ENCODE measurements at places on chromosomes 6 and 20.

GRCh38 chr6:39369987-39370386, 47.5 kb upstream of the KCNK16 start:
- no peak for DNase-seq

DNA sequence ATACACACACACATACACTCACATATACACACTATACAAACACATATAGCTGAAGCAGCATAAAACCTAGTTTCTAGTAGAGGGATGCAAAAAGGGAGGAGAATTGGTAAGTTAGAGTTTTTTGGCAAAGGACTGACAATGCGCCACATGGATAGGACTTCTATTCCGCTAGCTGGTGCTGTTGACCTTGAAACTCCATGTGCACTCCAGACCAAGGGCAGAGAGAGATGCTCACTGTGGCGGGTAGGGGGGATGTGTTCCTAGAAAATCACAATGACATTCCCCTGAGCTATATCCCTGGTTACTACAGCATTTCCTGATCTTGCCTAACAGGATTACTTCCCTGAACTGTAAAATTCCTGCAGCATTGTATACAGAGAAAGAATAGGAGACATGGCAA, 19.2 kb downstream of the MICA start:
- no peak for DNase-seq

- DNase-seq, result no peak
These were observed 142.8 kb upstream of the AKAP12 start for GRCh38 chr6:151096691-151097606.

- DNase-seq, result no peak
These were observed 10.6 kb upstream of the TTPAL start for GRCh38 chr20:44465001-44465560.

DNA sequence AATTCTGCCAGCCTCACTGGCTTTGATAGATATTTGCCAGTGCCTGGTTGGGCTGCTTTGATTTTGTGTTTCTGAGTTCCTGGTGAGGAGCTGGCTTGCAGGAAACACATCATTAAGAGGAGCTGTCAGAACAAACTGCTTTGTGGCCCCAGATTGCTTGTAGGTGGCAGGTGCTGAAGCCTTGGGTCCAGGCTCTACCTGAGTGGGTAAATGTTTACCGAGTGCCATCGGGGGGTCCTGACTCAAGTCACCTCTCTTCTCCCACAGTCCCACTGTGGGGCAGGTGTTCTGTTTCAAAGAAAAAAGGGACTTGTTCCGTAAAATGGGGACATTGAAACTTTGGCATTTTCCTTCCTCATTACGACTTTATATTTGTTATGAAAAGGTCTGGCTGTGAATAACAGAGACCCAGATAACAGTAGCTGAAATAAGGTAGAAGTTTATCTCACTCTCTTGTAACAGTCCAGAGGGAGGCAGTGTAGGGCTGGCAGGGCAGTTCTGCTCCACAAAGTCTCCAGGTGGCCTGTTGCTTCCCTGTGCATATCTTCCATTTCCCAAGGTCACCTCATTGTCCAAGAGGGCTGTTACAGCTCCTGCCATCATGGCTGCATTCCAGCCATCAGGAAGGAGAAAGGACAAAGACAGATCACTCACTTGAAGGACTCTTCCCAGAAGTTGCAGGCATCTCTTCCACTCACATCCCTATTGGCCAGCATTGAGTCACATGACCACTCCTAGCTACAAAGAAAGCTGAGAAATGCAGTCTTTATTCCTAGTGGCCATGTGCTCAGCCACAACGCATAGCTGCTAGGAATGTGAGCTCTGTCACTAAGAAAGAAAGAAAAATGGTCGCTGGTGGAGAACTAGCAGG, 149.9 kb upstream of the KCNG1 start:
- DNase-seq, result no peak

DNA sequence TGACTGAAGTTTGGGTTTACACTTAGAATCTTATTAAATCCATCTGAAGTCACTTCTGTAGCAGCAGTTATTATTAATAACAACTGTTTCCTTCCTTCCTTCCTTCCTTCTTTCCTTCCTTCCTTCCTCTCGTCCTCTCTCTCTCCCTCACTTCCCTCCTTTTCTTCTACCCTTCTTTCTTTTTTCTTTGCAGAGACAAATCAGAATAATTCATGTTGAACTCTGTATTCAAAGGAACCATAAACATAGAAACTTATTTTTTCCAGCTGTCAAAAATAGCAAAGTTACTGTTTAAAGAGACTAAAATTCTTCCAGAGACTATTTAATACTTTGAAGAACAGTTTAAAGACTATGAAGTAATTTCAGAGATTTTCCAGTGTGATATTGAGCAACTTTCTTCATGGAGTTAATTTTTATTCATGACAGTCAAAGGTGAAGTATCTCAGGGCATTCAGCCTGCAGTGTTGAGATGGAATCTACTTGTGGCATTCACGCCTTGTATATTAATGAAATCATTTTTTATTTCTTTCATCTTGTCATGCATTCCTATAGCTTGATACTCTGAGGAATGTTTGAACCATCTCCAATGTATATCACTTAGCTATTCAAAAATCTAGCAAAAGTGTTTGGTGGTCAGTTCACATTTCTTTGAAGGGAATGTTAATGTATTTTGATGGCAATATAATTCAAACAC, 109.7 kb downstream of the BCAS1 start:
- DNase-seq, result no peak

- no peak for DNase-seq
These were observed 661.3 kb downstream of the BCKDHB start for GRCh38 chr6:80767808-80768207.

DNA sequence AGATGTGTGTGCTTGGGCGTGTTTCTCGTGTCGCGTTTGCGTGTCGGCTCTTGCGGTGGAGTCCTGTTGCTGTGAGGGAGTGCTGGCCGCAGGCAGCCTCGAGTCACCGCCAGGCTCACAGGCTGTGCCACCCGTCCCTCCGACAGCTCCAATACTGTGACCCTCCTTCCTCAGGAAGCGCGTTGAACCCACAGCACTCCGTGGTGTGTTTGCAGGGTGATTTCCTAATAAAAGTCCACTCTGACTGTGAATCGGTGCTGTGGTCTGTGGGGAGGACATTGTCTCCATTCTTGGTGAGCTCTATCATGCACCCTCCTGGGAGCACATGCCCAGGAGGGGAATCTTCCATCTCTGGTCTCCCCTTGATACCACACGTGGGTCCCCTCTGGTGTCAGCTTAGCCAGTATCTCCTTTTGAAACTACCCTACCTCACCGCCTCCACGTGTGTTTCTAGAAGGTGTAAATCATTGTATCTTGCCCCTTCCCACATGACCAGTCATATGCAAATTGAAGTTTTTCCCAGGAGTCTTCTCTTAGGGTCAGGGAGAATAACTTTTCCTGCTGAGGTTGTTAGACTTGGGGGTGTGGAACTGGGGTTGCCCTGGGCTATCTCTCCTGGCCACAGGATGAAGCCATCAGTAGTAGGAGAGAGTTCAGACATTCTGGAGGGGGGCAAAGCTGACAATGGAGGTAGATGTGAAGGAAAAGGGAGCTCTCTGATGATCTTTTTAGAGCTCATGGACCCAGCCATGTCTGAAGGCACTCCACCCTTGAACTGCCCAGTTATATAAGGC, 13.3 kb upstream of the PCMTD2 start:
- no peak for DNase-seq

GRCh38 chr6:15254070-15254975, 8.5 kb downstream of the JARID2 start:
- no peak for DNase-seq

DNA sequence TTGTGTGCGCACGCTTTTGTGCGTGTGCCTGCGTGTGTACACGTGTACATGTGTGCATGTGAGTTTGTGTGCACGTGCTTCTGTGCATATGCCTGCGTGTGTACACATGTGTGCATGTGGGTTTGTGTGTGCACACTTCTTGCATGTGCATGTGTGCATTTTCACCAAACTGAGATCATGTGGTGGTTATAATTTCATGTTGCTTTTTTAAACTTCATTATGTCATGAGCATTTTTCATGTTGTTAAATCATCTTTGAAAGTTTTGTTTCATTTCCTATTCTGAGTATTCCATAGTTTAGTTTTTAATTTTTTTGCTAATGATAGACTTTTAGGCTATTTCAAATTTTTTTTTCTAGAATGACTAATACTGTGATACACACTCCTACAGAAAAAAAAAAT, 6.4 kb upstream of the CST3 start:
- DNase-seq, result no peak

DNA sequence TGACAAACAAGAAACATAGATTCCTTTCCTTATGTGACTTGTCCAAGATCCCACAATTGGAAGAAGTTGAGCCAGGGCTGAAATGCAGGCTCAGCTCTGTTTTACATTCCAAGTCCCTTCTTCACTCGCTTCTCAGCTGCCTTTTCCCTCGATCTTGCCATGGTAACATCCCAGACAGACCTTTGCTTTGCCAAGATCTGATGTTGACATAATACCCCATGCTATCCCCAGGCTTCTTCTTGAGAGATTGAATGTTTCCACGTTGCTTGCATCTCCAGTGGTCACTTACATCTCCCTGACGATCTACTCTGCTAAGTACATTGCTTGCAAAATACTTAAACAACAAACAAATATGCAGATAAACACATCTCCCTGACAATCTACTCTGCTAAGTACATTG, 63.5 kb downstream of the TBXT start:
- no peak for DNase-seq

DNA sequence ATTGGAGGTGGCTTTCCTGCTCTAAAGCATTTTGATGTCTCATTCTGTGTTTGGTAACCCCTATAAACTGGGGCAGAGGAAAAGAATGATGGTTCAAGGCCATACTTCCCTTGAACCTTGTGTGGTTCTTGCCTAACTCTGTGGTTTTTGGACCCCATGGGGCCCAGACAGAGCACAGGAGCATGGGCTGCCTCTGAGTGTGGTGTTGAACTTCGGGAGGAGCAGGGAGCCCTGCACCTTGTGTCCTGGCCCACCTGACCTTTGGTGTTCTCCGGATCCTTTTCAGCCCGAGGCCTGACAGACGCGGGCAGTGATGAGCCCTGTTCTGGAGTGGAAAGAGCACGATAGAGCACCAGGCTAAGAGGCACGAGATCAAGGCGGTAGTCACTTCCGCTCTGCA, 18.8 kb downstream of the TMEM74B start:
- DNase-seq, result no peak

GRCh38 chr6:137102851-137103492, 58.2 kb upstream of the IL20RA start:
- peak; percentile 15 for DNase-seq

GRCh38 chr20:20085071-20085470, 32.7 kb downstream of the CFAP61 start:
- DNase-seq, result no peak

DNA sequence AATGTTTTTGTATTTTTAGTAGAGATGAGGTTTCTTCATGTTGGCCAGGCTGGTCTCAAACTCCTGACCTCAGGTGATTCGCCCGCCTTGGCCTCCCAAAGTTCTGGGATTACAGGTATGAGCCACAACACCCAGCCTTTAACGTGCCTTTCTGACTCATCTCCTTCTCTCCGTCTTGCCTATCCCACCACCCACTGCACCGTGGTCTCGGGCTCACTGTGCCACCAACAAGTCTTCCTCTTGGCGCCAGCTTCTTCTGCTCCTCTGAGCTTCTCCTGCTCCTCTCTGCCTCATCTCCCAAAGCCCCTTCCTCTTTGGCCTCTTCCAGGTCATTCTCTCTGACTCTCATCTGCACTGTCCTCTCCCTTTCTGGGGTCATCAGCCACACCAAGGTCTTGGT, 41.0 kb downstream of the TMEM242 start:
- no peak for DNase-seq

- no peak for DNase-seq
These were observed 421.6 kb upstream of the EYS start for GRCh38 chr6:66128656-66129055.

- no peak for DNase-seq
These were observed 3.6 kb downstream of the PGC start for GRCh38 chr6:41743406-41744235.

GRCh38 chr6:42375007-42375635, 76.6 kb downstream of the TRERF1 start:
- DNase-seq, result no peak

DNA sequence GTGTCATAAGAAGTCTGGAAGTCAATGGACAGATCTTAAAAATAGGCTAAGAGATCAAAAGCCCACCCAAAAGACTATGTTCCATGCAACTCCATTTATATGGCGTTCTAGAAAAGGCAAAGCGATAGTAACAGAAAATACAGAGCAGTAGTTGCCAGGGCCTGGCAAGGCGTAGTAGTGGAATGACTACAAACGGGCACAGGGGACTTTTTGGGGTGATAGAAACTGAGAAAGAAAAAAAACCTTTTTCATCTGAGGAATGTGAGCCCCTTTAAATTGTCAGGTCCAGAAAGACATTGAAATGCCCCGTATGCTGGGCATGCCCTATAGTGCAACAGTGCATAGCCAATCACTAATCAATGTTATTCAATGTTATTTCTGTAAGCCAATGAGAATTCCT, 47.2 kb upstream of the FAM50B start:
- DNase-seq, result no peak

DNA sequence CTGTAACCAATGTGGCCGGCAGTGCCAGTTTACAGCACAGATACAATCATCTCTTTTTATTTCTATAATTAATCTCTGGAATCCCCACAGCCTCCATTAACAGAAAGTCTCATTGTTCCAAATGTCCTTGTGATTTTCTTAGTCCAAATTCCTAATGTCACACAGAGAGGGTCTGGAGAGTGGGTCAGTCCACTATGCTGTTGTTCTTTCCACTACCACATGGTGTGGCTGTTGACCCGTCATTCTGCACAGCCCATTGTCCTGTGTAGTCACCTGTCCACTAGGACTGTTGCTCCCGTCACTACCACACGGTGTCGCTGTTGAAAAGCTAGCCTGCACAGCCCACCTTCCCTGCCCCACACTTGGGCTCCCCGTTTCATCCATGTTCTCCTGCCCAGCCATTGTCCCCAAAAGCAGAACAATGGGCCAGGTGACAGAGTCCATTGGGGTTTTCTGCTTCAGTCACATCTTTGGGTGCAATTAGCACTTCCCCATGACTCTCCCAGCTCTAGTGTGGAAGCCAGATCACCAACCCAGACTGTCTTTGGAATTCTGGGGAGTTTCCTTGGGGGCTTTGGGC, 8.6 kb upstream of the LBP start:
- peak; percentile 52 for DNase-seq

- DNase-seq, result no peak
These were observed 41.4 kb downstream of the KIZ start for GRCh38 chr20:21167261-21167660.

DNA sequence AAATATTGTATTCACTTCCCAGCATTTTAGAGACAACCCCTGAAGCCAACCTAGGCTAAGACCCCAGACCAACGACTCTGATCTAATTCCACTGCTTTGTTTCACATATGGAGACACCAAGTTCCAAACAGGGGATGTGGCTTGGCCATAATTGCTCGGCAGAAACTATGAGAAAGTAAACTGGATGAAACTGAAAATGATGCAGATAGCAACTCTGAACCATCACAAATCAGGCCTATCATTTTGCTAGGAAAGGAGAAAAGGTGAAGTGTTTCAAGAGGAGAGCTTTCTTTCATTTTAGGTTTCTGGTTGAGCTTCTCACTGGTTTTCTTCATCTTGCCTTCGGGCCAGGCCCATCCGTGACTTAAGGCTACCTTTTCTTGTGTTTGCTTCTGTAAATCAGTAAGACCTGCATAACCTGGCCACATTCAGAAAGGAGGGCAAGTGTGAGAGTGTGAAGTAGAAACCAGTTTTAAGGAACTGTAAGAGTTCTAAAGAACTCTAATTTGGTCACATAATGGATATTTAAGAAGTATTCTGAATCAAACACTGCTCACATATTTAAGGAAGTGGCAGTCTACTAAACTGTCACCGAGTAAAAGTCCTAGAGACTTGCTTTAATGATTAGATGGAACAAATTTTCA, 105.8 kb downstream of the BACH2 start:
- DNase-seq, result no peak

GRCh38 chr6:144536079-144536478, 250.9 kb downstream of the UTRN start:
- no peak for DNase-seq

- DNase-seq, result no peak
These were observed 94.4 kb upstream of the BMP2 start for GRCh38 chr20:6673071-6673470.

Data from stimulated activated naive CD8-positive, alpha-beta T cell treated with anti-CD3 and anti-CD28 coated beads, Interleukin-15, Interleukin-2, amounts not matched to agents 100 U/mL and 50 U/mL, for 24 hours (primary cell).